Activated CD4-positive, alpha-beta T cell treated with anti-CD3 and anti-CD28 coated beads, Interleukin-2, amount 10 ng/mL, durations not matched to agents 24 days and 14 days (primary cell): ENCODE measurements at places on chromosomes 16 and 17. TPM values are rescaled to one million over a fixed set of nuclear protein-coding genes. Genes with fewer than 3 reads are reported as not detected.

The SLC47A1 gene
- not detected in 2 replicates for total RNA-seq

The AOC2 gene
- total RNA-seq = 3.3 and 4.2 TPM in 2 replicates

The CMTM1 gene
- 12.2 and 13.6 TPM in 2 replicates for total RNA-seq

DNA sequence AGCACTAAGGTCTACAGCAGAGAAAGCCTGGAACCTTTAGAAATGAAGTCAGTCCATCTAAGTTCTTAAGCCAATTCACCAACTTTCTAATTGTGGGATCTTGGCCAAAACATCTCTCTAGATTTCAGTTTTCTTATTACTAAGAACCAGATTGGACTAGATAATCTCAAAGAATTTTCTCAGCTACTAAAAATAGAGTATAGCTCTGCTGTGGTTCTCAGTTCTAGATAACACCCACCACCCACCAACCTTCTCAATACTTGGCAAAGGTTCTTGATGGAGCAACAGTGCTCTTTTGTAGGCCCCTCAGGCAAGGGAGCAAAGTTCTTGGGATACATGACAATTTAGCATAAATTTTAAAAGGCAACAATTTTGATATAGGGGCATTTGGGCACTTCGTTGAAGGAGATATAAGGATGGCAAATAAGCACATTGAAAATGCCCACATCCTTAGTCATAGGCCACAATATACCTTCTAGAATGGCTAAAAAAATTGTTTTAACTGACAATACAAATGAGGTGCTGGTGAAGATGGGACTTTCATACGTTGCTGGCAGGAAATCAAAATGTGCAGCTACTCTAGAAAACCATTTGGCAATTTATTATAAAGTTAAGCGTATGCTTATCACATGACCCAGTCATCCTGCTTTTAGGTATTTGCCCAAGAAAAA is 74.4 kb upstream of the TMEM132E start:
- H3K4me3 ChIP-seq = no peak overlapping the region
- no peak overlapping the region for H3K27ac ChIP-seq
- H3K27me3 ChIP-seq = peaks cover 39% of the 10 kb centered on the region
- peaks cover 8% of the 10 kb centered on the region for H3K4me1 ChIP-seq

DNA sequence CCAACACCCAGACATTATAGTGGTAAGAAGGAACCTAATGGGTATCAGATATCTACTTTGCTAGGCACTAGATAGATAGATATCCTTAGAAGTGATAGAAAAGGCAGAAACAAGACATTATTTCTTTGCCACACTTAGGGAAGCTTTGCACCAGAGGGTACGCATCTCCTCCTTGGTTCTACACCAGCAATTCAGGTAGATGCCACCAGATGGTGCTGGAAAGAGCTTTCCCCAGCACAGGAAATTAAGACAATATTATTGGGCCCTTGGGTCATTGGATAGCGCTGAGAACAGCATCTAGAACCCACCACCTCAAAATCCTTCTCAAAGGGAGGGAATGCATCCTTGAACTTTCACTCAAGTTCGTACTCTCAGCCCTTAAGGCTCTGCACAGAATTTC is 173.8 kb upstream of the CCL2 start:
- DNase-seq = no peak
- H3K27ac ChIP-seq = no peak overlapping the region
- no peaks in the 10 kb centered on the region for H3K4me1 ChIP-seq
- H3K27me3 ChIP-seq = no peaks in the 10 kb centered on the region
- H3K36me3 ChIP-seq = no peaks in the 10 kb centered on the region

GRCh38 chr16:47460711-47461597 is at the start of the genes ITFG1 and PHKB:
ITFG1 (minus strand) TSS chr16:47461063; CDS start chr16:47461045, 18 bp downstream.
PHKB (plus strand) TSS chr16:47461331; CDS start chr16:47461351, 20 bp downstream.
- peak within 1 kb of the TSS; percentile 97 for H3K27ac ChIP-seq
- H3K4me3 ChIP-seq = peak within 1 kb of the TSS; percentile 94
- H3K27me3 ChIP-seq = no peaks in the 10 kb centered on the region
- peak; percentile 99 for DNase-seq

DNA sequence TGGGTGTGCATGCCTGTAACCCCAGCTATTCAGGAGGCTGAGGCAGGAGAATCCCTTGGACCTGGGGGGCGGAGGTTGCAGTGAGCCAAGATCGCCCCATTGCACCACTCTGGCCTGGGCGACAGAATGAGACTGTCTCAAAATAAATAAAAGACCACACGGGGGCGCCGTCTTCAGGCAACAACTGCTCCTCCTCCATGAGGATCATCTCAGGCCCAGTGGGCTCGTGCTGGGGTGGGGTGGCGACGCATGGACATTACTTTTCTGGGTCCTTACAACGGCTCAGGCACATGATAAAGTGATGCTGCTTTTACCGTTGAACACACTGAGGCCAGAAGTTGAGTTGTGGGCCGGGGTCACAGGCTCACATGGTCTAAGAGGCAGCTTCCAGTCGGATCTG is 56.2 kb downstream of the PRMT7 start:
- peak; percentile 86 for DNase-seq
- H3K4me1 ChIP-seq = peaks cover 35% of the 10 kb centered on the region
- H3K27ac ChIP-seq = no peak overlapping the region
- no peak overlapping the region for H3K4me3 ChIP-seq
- no peaks in the 10 kb centered on the region for H3K36me3 ChIP-seq
- peaks cover 29% of the 10 kb centered on the region for H3K27me3 ChIP-seq
